Fibroblast of the aortic adventitia (primary cell): ENCODE measurements at places on chromosomes 3 and 15. TPM values are rescaled to one million over a fixed set of nuclear protein-coding genes. Genes with fewer than 3 reads are reported as not detected.

The TUBGCP4 gene
- total RNA-seq = 7.1 and 10.7 TPM in 2 replicates

The LEKR1 gene
- total RNA-seq = 0.81 and 2.8 TPM in 2 replicates

The FBN1 gene
- 984 and 4,431 TPM in 2 replicates for total RNA-seq

The CCR9 gene
- total RNA-seq = not detected in 2 replicates

The SLC9A9 gene
- total RNA-seq = 23.8 and 32.8 TPM in 2 replicates

The TIMP4 gene
- total RNA-seq = 4.3 and 12.3 TPM in 2 replicates

The METTL6 gene
- total RNA-seq = 30.0 and 30.6 TPM in 2 replicates

The GOLGA6B gene
- not detected in 2 replicates for total RNA-seq

The FOXB1 gene
- total RNA-seq = not detected in 2 replicates

The OSTN gene
- 0.99 TPM in 1 of 2 replicates, not detected in the other for total RNA-seq

The SLC27A2 gene
- total RNA-seq = not detected in 2 replicates

The REC114 gene
- not detected in 2 replicates for total RNA-seq

The PROS1 gene
- 57.1 and 109 TPM in 2 replicates for total RNA-seq

The LZTFL1 gene
- total RNA-seq = 11.4 and 24.1 TPM in 2 replicates

The STAC gene
- 2.1 and 14.8 TPM in 2 replicates for total RNA-seq

The MYZAP gene
- total RNA-seq = not detected in 2 replicates

The CLDN16 gene
- 0.09 TPM in 1 of 2 replicates, not detected in the other for total RNA-seq

The GRM2 gene
- under 0.01 and 0.25 TPM in 2 replicates for total RNA-seq

The ITIH3 gene
- under 0.01 and 0.49 TPM in 2 replicates for total RNA-seq

The SRP14 gene
- 135 and 204 TPM in 2 replicates for total RNA-seq

The CYP1A1 gene
- 0.63 TPM in 1 of 2 replicates, not detected in the other for total RNA-seq

The RTP1 gene
- total RNA-seq = not detected in 2 replicates

The EPHB1 gene
- total RNA-seq = 1.2 and 3.0 TPM in 2 replicates

The MTFMT gene
- 14.1 and 19.2 TPM in 2 replicates for total RNA-seq

The COL8A1 gene
- total RNA-seq = 24.3 and 25.1 TPM in 2 replicates

The CSPG5 gene
- 0.09 TPM in 1 of 2 replicates, not detected in the other for total RNA-seq

The GABRB3 gene
- total RNA-seq = 0.81 and 2.2 TPM in 2 replicates

The SERINC4 gene
- total RNA-seq = 0.18 TPM in 1 of 2 replicates, not detected in the other

The P2RY14 gene
- total RNA-seq = 0.41 TPM in 1 of 2 replicates, not detected in the other
